NCI-H2081 treated with DMSO at 0.1 percent for 48 hours (cell line): ENCODE measurements at places on chromosomes 5 and 9.

GRCh38 chr9:76964612-76965011 is 54.8 kb upstream of the FOXB2 start:
- DNase-seq: no peak

GRCh38 chr9:77291714-77292113 is 114.4 kb downstream of the VPS13A start:
- no peak for DNase-seq

DNA sequence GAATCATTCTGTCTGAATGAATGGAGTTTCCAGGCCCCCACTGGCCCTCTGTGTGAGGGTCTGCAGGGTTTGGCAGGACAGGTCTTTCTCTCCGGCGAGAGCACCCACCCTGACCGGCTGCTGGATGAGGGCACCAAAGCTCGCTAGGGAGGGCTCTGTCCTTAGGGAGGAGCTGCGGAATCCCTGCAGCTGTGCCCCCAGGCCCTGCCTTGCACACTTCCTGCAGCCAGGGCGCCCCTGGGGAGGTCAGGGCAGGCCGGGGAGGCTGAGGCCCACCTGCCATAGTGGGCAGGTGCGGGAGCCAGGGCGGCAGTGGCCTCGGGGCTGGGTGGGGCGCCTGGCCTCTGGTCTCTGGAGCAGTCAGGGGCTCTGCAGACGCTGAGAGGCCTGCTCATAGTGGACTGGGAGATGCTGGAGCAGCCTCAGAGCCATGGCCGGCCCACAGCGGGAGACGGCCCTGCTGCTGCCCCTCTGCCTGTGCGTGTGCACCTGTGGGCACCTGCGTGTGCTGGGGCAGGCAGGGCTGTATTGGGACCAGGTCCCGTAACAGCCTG is 36.1 kb downstream of the EXOC3 start:
- no peak for DNase-seq

DNA sequence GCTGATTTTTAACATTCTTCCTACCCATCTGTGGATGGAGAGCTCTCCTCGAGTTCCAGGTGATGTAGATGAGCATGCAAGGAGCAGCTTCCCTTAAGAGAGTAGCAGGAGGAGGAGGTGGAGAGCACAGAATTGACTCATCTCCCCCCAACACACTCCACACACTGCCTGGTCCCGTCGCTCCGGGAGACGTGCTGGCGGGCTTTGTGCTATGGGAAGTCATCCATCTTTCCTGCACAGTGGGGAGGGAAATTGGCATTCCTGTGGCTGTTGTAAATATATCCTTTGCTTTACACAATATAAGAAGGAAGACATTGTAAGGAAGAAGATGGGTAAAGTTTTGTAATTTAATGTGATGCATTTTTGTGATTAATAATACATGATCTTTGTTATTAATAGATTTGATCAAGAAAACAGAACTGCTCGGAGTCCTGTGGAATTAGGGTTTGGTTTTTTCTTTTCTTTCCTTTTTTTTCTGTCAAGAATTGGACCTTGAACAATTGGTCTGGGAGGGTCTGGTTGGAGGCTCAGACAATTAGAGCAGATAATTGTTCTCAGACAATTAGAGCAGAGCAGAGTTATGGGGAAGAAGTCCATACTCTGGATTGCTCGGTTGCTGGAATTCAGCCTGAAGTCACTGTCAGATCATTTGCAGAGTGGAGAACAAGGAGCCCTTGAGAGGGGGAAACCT is 297.8 kb downstream of the GADD45G start:
- no peak for DNase-seq

DNA sequence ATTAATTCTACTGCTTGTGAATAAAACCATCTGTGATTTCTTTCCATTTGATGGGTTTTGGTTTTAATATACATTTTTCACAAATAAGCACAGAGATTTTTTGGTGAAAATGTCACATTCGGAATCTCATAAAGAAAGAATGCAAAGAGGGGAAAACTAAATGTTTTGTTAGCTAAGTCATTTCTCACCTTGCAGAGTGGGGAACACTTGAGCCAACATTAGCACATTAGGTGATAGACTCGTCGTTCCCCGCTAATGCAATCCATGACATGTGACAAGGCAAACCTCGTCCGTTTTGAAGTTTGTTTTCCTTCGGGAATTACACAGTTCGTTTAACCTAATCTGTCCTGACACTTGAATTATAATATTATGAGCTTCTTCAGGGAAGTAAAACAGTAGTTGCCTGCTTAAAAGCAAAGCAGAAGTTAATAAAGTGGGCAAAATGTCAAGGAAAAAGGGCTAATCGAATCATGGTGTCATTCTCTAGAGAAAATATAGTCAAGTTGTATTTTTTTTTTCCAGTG is 95.8 kb upstream of the LMX1B start:
- no peak for DNase-seq

DNA sequence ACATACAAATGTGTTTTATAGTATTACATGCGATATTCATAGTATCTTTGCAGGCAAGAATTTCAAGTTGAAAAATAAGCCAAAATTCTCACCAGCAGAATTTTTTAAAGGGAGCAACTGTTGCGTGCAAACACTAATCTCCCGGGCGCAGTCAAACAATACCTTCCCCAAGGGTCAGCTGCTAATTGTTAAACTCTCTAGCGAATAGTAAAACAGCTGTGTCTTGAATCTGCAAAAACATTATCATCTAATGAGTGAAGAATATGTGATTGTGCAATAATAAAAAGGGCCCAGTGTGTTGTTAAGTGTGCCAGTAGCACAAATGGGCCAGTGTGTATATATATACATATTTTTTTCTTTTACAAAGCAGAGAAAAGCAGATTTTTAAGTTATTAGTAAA is 131.4 kb downstream of the CCDC192 start:
- no peak for DNase-seq

GRCh38 chr5:35151146-35151920 is 79.0 kb downstream of the PRLR start:
- no peak for DNase-seq

- no peak for DNase-seq
Observed at GRCh38 chr5:175377816-175378215, 66.2 kb downstream of the DRD1 start.

DNA sequence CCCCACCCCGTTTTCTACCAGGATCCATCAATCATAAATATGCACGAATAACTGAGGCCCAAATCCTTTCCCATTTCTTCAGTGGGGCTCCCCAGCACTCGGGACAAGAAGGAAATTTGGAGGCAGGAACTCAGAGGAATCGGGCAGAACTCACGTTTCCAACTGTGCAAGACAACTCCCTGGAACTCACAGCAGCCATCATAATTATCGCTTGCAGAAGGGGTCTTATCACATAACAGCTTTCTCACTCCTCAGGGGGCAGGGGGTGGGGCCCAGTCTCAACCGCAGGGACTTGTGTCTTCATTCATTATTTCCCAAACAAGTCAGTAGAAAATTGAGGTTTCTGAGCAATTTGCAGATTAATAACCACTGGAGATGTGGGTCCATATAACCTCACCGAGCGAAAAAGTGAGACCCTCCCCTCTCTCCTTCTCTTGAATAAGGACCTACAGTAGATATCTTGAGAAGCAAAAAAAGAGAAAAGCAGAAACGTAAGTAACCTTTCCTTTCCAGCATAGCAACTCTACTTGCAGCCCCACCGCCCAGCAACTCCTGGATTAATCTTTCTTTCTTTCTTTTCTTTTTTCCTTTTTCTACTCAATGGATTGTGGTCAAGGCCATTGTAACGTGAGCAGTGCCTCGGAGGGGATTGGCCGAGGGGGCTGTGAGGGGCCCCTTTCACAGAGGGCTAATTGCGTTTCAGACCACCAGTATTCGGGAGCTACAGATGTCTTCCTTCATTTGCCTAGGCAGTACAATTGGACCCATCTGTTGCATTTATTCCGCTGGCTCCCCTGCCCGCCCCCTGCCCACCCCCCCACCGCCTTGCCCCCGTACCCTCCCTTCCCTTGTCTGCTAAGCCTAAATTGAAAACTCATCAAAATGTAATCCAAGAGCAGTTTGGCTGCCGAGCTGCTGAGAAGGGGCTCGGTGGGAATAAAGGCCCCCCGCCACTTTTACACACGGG is 24.7 kb upstream of the TIFAB start:
- DNase-seq: no peak

- no peak for DNase-seq
Observed at GRCh38 chr9:3810231-3810630, 284.4 kb upstream of the RFX3 start.

GRCh38 chr5:106940986-106941385 is 729.8 kb downstream of the EFNA5 start:
- no peak for DNase-seq

DNA sequence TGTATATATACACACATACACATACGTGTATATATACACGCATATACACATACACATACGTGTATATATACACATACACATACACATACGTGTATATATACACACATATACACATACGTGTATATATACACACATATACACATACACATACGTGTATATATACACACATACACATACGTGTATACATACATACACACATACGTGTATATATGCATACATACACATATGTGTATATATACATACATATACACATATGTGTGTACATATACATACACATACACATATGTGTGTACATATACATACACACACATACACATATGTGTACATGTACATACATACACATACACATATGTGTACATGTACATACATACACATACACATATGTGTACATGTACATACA is 82.6 kb downstream of the SYK start:
- no peak for DNase-seq

DNA sequence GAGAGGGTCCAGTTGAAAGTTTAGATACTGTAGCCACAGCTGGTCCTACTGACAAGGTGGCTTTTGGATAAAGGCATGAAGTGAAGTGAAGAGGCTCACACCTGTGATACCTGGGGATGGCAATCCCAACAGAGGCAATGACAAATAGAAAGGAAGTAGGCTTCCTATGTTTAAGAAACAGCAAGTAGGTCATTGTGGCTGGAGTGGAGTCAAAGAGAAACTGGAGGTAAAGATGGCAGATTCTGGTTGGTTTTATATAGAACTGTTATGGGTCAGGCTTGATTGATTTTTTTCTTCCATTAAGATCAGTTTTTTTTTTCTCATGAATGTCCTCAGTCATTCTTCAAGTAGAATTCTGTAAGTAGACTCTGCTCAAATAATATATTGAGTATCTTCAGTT is 79.5 kb downstream of the ANXA1 start:
- DNase-seq: no peak

DNA sequence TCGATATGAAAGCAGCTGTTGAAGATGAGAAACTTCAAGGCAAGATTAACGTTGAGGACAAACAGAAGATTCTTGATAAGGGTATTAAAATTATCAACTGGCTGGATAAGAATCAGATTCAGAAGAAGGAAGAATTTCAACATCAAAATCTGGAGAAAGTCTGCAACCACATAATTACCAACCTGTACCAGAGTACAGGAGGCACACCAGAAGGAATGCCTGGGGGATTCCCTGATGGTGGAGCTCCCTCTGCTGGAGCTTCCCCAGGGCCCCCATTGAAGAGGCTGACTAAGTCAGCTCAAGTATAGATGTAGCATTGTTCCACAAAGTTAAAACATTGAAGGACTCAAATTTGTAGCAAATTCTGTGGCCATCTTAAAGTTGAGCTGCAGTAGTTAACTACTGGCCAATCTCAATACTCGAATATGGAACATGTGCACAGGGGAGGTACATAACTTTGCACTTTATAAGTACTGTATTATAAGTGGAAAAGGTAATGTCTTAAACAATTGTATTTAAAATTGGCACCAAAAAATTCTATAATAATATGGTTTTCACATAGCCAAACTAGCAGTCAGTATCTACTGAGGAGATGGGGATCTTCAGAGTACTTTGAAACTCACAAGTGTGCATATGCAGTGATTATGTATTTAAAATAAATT is 237.5 kb downstream of the CHSY3 start:
- DNase-seq: no peak

DNA sequence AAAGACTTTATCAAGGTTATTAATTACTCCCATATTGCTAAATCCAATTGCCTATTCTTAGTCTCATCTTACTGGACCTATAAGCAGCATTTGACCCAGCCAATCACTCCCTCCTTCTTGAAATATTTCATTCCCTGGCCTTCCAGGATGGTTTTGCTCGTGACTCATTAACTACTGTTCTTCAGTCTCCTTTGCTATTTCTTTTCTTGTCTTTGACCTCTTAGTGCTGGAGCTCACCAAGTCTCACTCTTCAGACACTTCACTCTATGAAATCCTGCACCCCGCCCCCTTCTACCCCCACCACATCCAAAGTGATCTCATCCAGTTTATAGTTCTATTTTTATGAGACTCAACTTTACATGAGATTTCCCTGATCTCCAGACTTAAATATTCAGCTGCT is 803.1 kb upstream of the WWC1 start:
- no peak for DNase-seq

GRCh38 chr9:104961238-104961637 is 33.3 kb upstream of the ABCA1 start:
- DNase-seq: no peak

DNA sequence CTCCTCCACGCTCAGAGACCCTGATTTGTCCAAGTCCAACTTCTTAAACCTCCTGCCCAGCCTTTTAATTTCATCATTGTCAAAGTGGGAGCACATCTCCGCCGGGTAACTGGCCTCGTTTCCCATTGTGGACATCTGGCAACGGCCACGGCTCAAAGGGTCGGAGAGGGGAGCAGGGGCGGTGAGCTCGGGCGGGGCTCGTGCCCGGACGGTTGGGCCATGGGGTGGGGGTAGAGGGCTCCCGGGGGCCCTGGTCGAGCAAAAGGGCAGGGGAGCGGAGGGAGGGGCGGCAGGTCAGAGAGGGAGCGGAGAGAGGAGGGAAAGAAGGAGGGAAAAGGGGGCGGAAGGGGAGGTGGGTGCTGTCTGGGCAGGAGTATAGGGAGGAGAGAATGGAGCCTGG is at the start of gene PPP3R2:
PPP3R2 (minus strand) TSS at position 174 of the 400 bp plus-strand sequence; CDS start at position 126, 48 bp downstream.
- no peak for DNase-seq

- no peak for DNase-seq
Observed at GRCh38 chr5:134525683-134526482, 413 bp downstream of the JADE2 start.

GRCh38 chr5:36688722-36689121 is 82.3 kb downstream of the SLC1A3 start:
- DNase-seq: no peak

DNA sequence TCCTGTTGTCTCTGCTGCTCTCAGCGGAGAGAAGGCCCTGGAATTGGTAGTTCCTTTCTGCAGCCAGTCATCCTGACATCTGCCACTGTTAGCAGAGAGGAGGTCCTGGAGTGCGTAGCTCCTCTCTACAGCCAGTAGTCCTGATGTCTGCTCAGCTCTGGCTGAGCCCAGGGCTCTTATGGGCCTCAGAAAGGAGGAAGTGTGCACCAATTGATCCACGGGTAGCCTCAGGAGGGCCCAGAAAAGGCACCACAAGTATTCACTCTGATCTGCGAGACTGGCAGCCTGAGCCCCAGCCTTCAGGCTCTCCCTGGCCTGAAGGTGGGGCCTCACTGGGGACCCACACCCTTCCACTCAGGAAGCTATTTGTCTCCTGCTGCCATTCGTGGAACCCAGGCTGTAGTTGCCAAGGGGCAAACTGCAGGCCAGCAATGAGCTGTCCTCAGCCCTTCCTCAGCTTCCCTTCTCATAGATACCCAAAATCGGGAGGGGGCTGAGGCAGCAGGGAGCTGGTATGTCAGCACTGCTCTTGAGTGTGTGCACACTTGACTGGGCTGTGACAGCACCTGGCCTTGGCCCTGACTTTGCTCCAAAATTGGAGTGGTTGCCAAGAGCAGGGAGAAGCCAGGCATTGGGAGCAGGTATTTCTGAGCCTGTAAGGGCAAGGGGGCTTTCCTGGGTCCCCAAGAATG is 1049.5 kb upstream of the ACO1 start:
- no peak for DNase-seq
